Activated naive CD8-positive, alpha-beta T cell treated with anti-CD3 and anti-CD28 coated beads for 36 hours (primary cell): ENCODE measurements at places on chromosomes 12 and 14. TPM values are rescaled to one million over a fixed set of nuclear protein-coding genes. Genes with fewer than 3 reads are reported as not detected.
A peak's percentile ranks its signal among the peaks of the same experiment; 100 is the strongest.

GRCh38 chr12:11838403-11838802 lies 188.9 kb downstream of the ETV6 start:
- no peaks in the 10 kb centered on the region for H3K27me3 ChIP-seq
- no peak overlapping the region for H3K4me3 ChIP-seq

Gene GUCY2C
- not detected for total RNA-seq

GRCh38 chr14:93219103-93219726 lies 12.2 kb downstream of the UBR7 start:
- H3K27ac ChIP-seq: no peak overlapping the region
- DNase-seq: no peak
- no peaks in the 10 kb centered on the region for H3K27me3 ChIP-seq
- H3K4me3 ChIP-seq: no peak overlapping the region

GRCh38 chr12:128387811-128388422 lies 120.9 kb downstream of the TMEM132C start:
- no peaks in the 10 kb centered on the region for H3K36me3 ChIP-seq
- DNase-seq: peak; percentile 17
- H3K4me3 ChIP-seq: no peak overlapping the region
- H3K27ac ChIP-seq: no peak overlapping the region

Gene STRN3
- total RNA-seq: 18.1 TPM

Gene SERPINA5
- not detected for total RNA-seq

Gene VRTN
- total RNA-seq: not detected

GRCh38 chr14:50334211-50334610 lies 22.1 kb downstream of the DMAC2L start:
- no peaks in the 10 kb centered on the region for H3K27me3 ChIP-seq
- H3K27ac ChIP-seq: no peak overlapping the region
- no peaks in the 10 kb centered on the region for H3K36me3 ChIP-seq
- no peak for DNase-seq
- H3K4me1 ChIP-seq: peaks cover 12% of the 10 kb centered on the region

Gene LRRC43
- total RNA-seq: not detected

- peaks cover 11% of the 10 kb centered on the region for H3K27me3 ChIP-seq
- no peak overlapping the region for H3K27ac ChIP-seq
- H3K4me3 ChIP-seq: no peak overlapping the region
- no peaks in the 10 kb centered on the region for H3K4me1 ChIP-seq
Observed at GRCh38 chr12:58301730-58302122, 360.4 kb downstream of the ATP23 start.

DNA sequence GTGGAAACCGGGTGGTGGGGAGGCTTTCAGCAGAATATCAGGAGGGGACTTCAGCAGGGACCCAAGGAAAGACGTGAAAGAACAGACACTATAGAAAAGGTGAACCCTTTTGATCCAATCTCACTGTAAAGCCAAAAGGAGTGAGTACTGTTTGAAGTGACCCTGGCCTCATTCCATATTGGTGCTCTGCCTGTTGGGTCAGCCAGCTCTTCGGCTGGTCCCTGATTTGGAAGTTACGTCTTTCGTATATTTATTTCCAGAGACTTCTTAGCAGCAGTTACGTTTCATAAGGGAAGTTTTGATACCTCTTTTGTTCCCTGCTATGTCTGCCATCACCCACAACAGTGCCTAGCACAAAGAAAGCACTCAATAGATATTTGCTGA lies 21.9 kb downstream of the WNT5B start:
- H3K36me3 ChIP-seq: no peaks in the 10 kb centered on the region
- H3K4me1 ChIP-seq: peaks cover 4% of the 10 kb centered on the region
- DNase-seq: no peak

Gene KCNMB4
- total RNA-seq: 0.82 TPM

GRCh38 chr12:122227341-122227740 lies 1.5 kb upstream of the DIABLO start:
- H3K36me3 ChIP-seq: peaks cover 14% of the 10 kb centered on the region
- peak overlapping the region; percentile 64 for H3K4me3 ChIP-seq
- H3K4me1 ChIP-seq: peaks cover 27% of the 10 kb centered on the region

Gene KRT83
- total RNA-seq: not detected

GRCh38 chr12:57611108-57611826 lies at the start of gene ARHGEF25:
TSS of gene ARHGEF25 (plus strand) at chr12:57611435. CDS start at chr12:57611895, 460 bp downstream.
- H3K4me1 ChIP-seq: peaks cover 9% of the 10 kb centered on the region
- DNase-seq: peak; percentile 52
- no peak within 1 kb of the TSS for H3K27ac ChIP-seq
- H3K4me3 ChIP-seq: peak within 1 kb of the TSS; percentile 61

DNA sequence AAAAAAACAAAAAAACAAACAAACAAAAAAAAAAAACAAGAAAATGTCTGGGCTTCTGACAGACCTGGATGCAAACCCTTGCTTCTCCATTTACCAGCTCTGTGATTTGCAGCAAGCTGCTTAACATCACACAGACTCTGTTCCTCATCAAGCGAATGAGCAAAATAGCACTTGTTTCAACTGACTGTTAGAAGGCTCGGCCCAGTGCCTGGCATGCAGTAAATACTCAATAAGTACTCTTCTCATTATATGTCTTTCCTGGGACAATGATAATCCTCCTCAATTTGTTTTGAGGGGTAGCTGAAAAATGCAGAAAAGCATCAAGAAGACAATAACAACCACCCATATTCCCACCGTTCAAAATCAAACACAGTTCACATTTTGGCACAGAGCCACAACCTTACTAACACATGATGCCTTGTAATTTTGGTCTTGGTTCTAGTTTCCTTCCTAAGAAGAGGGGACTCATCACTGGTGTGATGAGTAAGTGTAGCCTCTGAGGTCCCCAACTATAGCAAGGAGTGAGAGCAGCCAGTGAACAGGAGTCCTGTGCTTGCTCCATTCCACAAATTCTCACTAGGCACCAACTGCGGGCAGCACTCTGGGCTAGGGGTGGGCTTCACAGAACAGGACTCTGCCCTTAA lies 60.4 kb downstream of the TTC7B start:
- H3K27me3 ChIP-seq: peaks cover 14% of the 10 kb centered on the region
- no peaks in the 10 kb centered on the region for H3K36me3 ChIP-seq
- DNase-seq: no peak
- no peak overlapping the region for H3K27ac ChIP-seq

Gene PDZRN4
- not detected for total RNA-seq

Gene CIDEB
- total RNA-seq: 6.7 TPM

Gene CCDC177
- not detected for total RNA-seq

DNA sequence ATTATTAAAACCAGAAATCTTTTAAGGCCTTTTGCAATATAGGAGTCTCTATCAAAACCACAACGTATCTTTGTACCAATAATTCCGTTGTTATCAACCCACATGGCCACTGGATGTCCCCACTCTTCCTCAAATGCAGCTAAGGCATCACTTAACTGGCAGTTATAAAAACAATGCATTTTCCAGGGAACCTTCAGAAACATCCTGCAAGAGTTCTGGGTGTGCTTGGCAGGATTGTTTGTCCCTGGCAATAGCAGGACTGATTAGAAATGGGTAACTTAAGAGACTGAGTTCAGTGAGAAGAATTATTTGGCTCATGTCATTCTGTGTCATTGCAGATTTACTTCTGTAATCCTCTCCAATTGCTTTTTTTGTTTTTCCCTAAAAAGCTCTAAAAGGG lies 112.0 kb downstream of the SLC15A5 start:
- H3K27ac ChIP-seq: no peak overlapping the region
- no peaks in the 10 kb centered on the region for H3K27me3 ChIP-seq
- no peaks in the 10 kb centered on the region for H3K36me3 ChIP-seq
- no peak overlapping the region for H3K4me3 ChIP-seq

DNA sequence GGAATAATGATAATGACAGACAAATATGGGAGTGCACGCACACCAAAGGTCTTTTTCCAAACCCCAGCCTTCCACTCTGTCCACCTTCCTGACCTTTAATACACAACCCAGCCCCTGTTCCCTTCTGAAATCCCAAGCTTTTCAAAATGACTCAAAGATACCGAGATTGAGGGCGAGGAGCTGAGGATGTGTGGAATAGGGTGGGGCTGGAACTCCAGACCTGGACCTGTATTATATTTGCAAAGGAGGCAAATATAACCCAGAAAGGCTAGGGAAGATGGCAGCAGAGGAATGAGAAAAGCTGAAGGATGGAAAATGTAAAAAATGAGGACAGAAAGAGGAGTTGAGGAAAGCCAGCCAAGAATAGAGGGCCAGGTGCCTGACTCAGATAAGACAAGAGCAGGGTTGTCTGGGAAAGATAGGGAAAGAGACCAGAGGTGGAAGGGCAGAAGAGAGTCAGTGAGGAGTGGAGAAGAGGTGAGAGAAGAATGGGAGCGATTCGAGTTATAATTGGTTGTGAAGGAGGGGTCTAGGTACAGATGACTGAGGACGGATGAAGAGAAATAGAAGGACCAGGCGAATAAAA lies 1.0 kb upstream of the PTMS start:
- peaks cover 10% of the 10 kb centered on the region for H3K36me3 ChIP-seq
- H3K4me1 ChIP-seq: peaks cover 29% of the 10 kb centered on the region
- no peak for DNase-seq

Gene TUNAR
- not detected for total RNA-seq

Gene CCDC184
- 0.36 TPM for total RNA-seq

DNA sequence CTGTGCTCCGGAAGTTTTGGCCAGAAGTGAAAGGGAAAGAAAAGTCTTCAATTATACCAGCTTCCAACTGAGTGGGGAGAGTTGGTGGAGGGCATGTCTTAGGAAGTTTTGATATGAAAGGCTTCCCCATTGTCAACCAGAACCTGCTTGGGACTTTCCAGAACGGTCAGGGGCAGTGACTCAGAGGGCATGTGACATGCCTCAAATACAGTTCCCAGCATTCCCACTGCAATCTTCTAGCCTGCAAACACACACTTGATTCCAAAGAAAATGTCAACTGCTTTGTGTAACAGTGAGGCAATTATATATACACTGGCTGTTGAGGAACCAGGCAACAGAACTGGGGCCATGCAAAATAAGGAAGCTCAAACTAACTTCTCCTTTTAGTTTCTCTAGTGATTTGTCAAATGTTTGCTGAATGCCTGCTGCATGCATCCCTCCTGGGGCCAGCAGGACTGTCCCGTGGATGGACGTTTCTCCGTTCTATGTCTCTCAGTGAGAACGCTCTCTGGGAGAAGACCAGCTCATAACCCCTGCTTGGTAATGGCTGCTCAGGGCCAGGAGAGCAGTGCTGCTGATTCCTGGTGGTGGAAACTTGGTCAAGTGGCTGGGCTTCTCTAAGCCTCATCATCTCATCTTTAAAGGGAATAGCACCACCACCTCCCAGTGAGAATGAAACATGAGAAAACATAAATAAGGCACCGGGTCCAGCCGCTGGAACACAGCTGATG lies 18.3 kb downstream of the SLC25A47 start:
- no peak overlapping the region for H3K4me3 ChIP-seq
- no peak for DNase-seq
- H3K4me1 ChIP-seq: peaks cover 16% of the 10 kb centered on the region
- H3K36me3 ChIP-seq: peaks cover 62% of the 10 kb centered on the region

GRCh38 chr14:95663226-95663797 lies 22.9 kb upstream of the TCL1B start:
- no peaks in the 10 kb centered on the region for H3K27me3 ChIP-seq
- H3K27ac ChIP-seq: no peak overlapping the region
- H3K4me1 ChIP-seq: peaks cover 5% of the 10 kb centered on the region
- DNase-seq: no peak
- H3K36me3 ChIP-seq: no peaks in the 10 kb centered on the region
- no peak overlapping the region for H3K4me3 ChIP-seq

DNA sequence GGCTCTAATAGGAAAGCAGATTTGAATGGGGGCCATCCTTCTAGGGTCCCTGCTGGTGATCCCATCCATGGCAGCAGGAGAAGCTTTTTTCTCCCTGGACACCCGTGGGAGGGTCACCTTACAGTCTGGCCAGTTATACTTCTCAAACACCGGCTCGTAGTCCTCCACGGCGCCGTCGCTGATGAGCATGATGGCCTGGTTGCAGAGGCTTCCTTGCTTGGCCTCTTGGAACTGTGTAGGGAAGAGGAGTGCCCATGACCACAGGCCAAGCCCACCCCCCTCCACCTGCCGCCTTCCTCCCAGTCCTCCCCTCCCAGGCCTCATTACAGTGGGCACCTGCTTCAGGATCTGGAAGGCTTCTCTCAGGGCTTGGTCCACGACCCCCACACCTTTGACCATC lies 33.8 kb downstream of the CACNA2D4 start:
- no peak overlapping the region for H3K27ac ChIP-seq
- no peaks in the 10 kb centered on the region for H3K27me3 ChIP-seq
- H3K4me1 ChIP-seq: no peaks in the 10 kb centered on the region

DNA sequence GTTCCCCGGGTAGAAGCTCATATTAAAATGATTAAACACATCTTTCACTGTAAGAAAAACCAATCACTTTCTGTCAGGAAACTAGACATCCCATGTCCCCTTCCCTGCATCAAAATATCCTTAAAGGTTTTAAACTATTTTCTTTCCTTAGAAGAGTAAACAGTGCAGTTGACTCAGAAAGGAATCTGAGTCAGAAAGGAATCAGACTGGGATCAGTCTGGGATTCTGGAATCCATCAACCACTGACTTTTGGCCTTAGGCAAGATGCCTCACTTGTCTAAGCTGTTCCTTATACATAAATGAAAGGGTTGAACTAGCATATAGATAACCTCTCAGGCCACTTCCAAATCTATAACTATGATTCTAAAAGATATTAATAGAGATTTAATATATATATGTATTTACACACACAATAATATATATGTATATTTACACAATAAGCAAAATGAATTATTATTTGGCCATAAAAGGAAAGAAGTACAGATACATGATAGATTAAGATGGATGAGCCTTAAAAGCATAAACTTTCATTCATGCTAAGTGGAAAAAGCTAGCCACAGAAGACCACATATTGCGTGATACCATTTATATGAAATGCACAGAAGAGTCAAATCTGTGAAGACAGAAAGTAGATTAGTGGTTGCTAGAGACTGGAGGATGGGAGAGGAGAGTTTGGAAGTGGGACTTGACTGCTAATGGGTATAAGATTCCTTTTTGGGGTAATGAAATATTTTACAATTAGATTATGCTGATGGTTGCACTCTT lies 114.4 kb downstream of the SLC38A1 start:
- peaks cover 28% of the 10 kb centered on the region for H3K4me1 ChIP-seq
- no peak overlapping the region for H3K27ac ChIP-seq
- no peak for DNase-seq
- no peaks in the 10 kb centered on the region for H3K27me3 ChIP-seq
- H3K4me3 ChIP-seq: no peak overlapping the region
- peaks cover 14% of the 10 kb centered on the region for H3K36me3 ChIP-seq

Gene SOAT2
- 3.1 TPM for total RNA-seq

DNA sequence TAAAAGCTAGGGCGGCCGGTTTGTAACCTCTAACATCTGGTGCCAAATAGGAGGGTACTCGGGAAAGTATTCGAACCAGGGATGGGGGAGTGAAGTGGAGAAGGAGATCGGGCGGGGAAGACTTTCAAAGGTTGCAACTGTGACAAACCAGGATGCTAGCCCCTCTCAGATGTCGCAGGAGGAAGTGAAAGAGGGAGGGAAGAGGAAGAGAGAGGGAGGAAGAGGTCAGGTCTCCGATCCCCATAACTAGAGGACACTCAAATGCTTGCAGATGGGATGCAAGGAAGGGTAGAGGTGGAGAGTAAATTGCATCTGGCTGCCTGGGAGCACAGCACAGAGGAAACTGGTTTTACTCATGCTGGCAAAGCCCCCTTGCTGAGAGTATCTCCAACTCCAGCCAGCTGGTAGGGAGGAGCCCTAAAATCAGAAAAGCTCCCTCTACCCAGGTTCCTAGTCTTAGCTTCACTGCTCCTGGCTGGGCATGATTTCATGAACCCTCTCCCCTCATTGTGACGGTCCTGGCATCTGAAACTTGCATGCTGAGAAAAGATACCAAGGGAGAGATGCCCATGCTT lies 696.7 kb upstream of the TBX3 start:
- peaks cover 9% of the 10 kb centered on the region for H3K27me3 ChIP-seq
- H3K4me3 ChIP-seq: no peak overlapping the region
- no peak for DNase-seq
- H3K4me1 ChIP-seq: no peaks in the 10 kb centered on the region
